ENCODE measurements at places on chromosomes 13 and 19.
A peak's percentile ranks its signal among the peaks of the same experiment; 100 is the strongest.

DNA sequence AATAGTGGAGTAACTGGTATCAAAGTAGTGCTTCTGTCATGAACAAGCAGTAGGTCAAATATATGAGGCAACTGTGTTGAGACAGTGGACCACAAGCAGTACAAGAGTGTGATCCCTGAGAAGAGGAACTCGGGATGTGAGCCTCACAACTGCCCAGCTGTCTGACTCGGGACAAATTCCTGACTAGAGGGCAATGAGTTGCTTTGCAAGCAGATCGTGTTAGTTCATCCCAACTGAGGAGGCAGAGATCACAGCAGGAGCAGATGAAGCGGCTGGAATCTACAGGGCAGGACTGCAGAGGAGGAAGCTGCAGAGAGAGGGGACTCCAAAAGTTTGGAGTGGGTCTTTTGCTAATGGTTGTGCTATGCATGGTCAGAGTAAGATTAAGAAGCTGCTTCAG lies 741.1 kb downstream of the DIAPH3 start:
- no peak for DNase-seq

GRCh38 chr19:52094526-52095130 lies 937 bp downstream of the ZNF841 start:
- no peak for DNase-seq

GRCh38 chr13:40341501-40341900 lies 324.9 kb downstream of the FOXO1 start:
- no peak for DNase-seq

DNA sequence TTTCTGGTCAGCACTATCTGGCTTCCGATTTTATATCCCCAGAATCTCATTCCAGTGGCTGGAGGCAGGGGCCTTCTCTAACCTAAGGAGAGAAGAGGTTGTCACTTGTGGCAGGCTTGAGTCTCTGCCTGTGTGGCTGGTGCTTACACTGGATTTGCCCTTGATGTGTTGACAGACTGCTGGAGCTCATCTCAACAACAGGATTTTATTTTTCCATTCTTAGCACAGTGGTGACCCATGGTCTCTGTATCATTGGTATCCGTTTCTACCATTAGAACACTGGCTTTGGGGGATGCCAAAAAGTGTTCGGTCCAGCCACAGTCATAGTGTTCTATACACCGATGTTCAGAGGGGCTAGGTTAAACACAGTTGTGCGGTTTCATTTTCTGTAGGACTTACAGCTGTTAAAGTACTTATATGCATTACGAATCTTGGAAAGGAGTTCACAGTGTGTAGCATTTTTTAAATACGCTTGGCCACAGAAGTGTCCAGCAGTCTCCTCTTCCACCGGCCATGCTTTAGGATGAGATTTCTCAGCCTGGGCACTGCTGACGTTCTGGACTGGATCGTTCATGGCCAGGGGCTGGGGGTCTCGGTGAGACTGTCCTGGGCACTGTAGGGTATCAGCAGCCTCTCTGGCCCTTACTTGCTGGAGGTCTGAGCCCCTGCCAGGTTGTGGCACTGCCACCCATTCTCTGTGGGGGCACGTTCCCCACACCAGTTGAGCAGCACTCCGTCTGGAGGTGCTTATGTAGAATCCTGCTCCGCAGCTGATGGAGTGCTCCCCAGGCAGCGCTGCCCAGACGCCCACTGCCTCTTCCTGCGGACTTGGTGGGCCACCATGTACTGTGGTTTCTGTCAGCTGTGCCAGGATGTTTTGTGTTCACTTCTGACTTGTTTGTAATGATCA lies 41.4 kb upstream of the TEX29 start:
- no peak for DNase-seq

DNA sequence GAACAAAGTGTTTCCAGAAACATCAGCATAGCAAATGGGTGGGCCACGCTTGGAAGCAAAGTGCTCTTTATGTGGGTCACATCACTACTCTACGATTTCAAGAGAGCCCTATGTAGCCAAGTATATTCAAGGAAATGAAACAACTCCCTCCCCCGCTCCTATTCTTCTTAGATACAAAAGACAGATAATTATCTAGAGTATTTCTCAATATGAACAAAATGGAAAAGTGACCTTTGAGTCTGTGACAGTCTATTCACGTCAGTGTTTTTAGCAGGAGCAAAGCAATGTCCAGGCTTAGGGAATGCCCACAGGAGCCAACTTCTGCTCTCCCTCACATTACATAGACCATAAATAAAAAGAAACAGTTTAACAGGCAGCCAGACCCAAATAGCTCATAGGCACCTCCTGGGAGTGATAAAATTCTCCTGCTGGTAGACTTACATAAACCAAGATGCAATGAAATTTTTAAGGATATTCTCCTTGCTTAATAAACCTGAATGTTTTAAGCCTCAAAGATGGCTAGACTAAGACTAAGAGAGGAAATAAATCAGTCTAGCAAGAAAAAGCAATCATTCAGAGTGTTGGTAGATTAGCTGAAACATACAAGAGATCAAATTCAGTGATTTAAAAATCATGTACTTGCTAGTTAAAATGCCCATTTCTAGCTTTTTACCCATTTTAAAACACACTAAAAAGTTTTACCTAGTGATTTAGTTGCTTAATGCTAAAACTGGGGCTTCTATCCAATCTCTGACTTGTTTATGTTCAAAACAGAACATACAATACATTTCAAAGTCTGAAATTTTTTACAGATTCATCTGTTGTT lies 182.8 kb downstream of the RGCC start:
- DNase-seq: no peak

DNA sequence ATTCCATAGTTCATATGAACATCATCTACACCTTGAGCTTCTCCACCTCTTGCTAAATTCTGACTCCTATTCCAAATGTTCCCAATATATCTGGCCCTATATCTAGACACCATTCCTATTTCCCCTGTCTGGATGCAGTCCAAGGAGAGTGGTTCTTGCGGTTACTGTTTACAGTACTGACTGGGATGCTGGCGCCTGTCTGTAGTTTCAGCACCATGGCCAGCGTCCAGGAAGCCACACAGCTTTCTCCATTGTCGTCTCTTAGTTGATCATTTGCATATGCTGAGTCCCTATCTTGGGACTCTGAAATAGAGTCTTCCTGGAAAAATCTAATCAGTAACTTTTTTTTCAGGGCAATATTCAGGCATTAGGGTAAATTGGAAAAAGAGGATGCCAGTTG lies 14.9 kb downstream of the LAIR2 start:
- peak; percentile 73 for DNase-seq

DNA sequence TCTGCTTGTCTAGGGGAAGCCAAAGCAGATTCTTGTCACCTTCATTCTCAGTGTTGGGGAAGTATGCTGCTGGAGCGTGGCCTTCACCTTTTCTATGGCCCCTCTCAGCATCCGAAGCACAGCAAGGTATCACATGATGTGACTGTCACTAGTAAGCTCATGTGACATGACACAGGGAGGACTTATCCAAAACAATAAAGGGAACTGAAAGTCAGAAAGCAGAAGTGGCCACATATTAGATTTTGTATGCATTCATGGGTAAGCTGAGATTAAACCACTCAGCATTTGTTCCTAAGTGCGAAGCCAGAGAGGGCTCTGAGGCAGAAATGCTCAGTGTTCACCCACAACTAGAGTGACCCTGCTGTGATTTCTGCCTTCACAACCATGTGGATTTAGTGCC lies 72.8 kb upstream of the PCDH8 start:
- peak; percentile 87 for DNase-seq

DNA sequence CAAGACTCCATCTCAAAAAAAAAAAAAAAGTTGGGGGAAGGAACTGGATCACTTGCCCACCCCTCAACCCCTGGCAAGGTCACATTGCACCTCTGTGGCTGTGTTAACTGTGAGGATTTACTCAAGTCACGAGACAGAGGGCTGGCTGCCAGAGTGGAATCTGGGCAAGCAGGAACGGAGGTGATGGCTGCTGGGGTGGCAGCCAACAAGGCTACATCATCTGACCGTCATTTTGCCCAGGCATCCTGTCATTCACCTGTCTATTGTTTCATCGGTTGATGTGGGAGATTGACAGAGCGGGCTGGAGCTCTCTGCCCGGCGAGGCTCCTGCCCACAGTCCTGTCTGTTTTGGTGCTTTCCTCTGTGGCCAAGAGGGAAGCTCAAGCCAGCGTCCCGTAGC lies 75.7 kb downstream of the DPF1 start:
- DNase-seq: no peak

DNA sequence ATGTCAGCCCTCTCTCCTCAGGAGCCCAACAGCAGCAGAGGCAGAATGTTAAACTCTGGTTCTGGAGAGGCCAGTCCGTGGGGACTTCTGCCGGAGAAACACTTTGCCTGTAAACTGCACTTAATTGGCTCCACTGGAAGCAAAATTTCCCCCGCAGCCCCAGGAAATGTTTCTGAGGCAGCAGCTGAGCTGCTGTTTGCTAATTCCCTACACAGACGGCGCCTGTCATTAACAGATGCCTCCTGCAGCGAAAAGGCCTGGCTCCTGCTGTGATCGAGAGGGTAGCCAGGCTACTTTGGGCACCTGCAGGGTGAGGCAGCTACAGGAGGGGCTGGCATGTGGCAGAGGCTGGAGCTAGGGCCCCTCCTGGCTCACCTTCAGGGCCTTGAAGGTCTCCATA lies 5.2 kb upstream of the TM6SF2 start:
- no peak for DNase-seq

- no peak for DNase-seq
Observed at GRCh38 chr13:72165276-72165675, 298.3 kb upstream of the DACH1 start.

DNA sequence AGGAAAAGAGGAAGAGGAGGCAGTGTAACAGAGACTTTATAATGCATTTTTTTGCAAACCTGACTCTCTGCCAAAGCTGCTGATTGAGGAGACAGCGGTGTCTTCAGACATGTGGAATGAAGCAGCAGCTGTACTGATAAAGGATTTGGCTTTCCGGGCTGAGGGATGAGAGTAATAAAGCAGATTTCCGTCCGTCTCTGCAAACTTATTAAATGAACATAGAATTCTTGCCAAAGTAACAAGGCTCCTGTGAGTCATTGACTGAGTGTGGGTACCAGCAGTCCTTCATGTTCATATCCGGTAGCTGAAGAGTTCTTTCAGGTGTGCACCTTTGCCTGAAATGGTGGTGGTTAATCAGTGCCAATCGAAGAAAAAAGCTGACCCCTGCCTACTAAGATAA lies 112.6 kb downstream of the LIG4 start:
- DNase-seq: no peak
